ENCODE measurements at places on chromosomes 1 and 21.

- no peak for DNase-seq
Observed at GRCh38 chr1:117208580-117208979, 2.1 kb downstream of the VTCN1 start.

DNA sequence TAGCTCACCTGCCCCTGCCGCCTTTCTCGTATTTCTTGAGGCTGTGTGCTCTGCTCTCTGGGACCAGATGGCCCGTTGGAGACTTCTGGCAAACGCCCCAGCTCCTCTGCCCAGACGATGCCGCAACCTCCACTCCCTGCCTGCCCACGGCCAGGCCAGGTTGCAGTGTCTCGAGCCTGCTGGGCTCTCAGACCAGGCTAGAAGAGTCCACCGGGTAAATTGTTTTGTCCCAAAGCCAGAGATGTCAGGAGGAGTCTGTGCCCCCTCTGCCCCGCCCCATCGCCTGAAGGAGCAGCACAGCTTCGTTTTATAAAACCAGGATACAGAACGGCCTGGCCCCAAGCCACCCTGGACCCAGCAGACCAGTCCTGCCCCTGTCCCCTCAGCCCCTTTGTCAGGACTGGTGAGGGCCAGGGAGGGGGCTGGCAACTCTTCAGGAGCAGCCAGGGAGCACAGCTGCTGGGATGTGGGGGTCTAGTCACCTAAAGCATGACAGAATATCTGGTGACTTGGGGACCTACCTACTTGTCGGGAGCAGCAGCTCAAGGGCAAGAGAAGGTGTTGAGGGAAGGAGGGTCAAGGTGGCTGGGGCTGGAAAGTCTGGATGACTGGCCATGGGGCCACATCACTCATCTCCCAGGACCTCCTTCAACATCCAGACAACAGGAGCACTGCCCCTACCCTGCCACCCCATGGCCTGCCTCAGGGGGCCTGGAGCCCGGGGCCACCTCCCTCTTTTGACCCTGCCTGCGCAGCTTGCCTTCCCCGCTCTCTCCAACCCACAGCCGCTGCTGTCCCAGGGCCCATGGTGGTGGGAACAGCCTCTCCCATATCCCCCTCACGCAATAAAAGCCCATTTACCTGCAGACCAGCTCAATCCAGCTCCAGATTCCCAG lies 33.9 kb upstream of the LBR start:
- DNase-seq, result no peak

GRCh38 chr1:78370356-78370755 lies 120.4 kb upstream of the PTGFR start:
- DNase-seq, result no peak

GRCh38 chr1:59926381-59927123 lies at the start of gene CYP2J2:
Gene CYP2J2 (minus strand): TSS chr1:59926773. CDS start chr1:59926746, 27 bp downstream.
- peak; percentile 19 for DNase-seq

- DNase-seq, result peak; percentile 98
Observed at GRCh38 chr1:9539165-9539828, at the start of gene SLC25A33. Gene SLC25A33 (plus strand): TSS chr1:9539465. CDS start chr1:9539692, 227 bp downstream.

DNA sequence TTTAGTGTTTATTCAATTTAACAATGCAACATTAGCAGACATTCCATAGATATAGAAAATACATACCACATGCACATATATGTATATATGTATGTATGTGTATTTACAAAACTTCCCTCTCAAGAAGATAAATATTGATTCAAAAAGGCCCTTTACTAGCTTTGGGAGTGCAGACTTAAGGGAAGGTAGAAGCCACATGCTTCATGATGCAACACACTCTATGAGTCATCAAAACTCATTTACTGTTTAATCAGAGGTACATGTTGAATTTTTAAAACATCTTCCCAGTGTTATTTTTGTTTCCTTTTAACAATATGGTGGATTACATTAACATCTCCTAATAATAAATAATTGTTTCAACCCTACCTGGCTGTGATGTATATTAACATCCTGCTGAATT lies 61.4 kb upstream of the KIRREL1 start:
- DNase-seq, result no peak

- no peak for DNase-seq
Observed at GRCh38 chr1:71668065-71668464, 587.2 kb upstream of the ZRANB2 start.

- DNase-seq, result no peak
Observed at GRCh38 chr1:114235960-114236359, 82.3 kb upstream of the SYT6 start.

GRCh38 chr1:58095183-58095582 lies 451.3 kb downstream of the OMA1 start:
- DNase-seq, result no peak

Measured in stimulated activated CD4-positive, alpha-beta T cell treated with anti-CD3 and anti-CD28 coated beads, Interleukin-1b, Interleukin-23, amount 100 ng/mL, for 48 hours (primary cell).